ENCODE measurements at places on chromosomes 4 and X.

DNA sequence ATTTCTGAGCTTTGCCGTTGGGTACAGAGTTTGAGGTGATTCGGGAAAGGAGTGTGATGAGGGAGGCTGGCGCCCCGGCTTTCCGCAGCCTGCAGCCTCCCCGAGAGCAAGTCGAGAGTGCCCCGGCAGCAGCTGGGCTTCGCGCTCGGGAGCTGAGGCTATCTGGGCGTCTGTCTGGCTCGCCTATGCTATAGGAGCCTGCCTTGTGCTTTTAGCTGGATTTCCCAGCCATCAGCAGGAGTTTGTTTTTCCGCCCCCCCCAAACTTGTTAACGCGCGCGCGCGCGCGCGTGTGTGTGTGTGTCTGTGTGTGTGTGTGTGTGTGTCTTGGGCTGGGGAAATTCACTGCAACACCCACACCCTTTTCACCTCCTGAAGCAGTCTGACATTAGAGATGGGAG, 765 bp upstream of the DGKK start:
- no peak for DNase-seq

- no peak for DNase-seq
Observed at GRCh38 chr4:153275380-153276276, 68.9 kb upstream of the MND1 start.

- DNase-seq = no peak
Observed at GRCh38 chrX:46575991-46576392, 2.4 kb downstream of the CHST7 start.

DNA sequence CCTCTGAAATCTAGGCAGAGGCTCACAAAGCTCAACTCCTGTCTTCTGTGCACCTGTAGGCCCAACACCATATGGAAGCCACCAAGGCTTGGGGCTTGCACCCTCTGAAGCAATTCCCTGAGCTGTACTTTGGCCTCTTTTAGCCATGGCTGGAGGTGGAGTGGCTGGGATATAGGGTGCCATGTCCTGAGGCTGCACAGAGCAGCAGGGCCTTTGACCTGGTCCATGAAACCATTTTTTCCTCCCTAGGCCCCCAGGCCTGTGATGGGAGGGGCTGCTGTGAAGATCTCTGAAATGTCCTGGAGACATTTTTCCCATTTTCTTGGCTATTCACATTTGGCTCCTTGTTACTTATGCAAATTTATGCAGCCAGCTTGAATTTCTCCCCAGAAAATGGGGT, 20.9 kb upstream of the COL25A1 start:
- no peak for DNase-seq

DNA sequence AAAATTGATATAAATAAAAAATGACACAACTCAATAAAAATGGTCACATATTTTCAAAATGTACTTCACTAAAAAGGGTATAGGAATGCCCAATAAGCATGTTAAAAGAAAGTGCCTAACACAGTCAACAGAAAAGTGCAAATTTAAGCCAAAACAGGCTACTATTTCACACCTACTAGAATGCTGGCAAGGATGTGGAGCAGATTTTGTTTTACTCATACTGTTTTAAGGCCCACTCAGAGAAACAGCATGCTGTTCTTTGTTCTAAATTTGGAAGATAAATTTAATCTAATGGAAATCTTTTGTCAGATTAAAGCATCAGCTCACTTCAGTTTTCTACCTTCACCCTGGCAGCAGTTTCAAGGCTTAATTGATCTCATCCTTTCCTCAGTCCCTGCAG, 576.8 kb upstream of the HS3ST1 start:
- no peak for DNase-seq

Measured in H4 (cell line).